T-helper 1 cell (primary cell): ENCODE measurements at places on chromosomes 11 and 22.

DNA sequence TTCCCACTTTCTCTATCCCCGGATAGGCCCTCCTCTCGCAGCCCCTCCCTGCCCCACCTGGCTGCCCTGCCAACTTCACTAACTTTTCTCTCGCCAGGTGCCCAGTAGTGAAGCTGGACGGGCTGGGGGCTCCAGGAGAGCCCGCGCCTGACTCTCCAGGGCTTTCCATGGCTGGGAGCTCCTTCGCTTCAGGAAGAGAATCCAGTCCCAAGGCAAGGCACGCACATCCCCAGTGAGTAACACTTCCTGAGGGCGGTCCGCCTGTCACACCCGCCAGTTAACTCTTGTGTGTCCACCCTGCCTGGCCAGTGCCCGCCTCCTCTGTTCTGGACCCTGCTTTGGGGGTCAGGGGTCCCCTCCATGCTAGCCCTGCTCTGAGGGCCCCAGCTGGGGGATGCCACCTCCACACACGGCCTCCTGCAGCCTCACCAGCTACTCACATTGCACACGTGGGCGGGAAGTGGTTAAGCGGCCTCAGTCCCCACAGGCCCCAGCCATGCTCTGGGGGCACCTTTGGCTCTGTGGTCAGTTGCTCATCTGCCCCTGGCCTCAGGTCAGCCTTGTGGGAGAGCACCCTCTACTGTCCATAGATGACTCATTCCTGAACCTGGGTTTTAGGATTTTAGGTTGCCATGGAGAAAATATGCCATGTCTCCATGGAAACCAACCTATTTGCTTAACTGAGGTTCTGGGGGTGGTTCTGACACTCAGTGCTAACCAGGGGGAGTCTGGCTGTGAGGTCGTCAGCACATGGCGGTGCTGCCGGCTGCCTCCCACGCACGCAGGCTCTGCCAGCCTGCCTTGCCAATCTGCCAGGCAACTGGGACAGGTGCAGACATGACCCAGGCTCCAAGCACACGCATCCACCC, at the start of gene RIN1:
TSS of gene RIN1 (minus strand) at position 201 of the 869 bp plus-strand sequence. CDS start at position 169, 32 bp downstream.
- no peak for DNase-seq

DNA sequence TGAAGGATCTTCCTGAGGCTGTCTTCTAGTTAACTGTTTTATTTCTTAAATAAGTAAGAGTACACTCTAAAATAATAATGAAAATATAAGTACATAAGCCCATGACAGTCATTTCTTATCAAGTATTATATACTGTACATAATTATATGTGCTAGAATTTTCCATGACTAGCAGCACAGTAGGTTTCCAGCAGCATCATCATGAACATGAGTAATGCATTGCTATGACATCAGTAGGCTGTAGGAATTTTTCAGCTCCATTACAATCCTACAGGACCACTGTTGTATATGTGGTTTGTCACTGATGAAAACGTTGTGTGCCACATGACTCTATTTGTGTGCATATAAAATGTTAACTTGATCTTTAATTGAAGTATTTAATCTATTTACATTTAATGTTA, 22.0 kb downstream of the ZNF202 start:
- DNase-seq = no peak

GRCh38 chr11:70142221-70142875, 60.7 kb upstream of the FADD start:
- no peak for DNase-seq

DNA sequence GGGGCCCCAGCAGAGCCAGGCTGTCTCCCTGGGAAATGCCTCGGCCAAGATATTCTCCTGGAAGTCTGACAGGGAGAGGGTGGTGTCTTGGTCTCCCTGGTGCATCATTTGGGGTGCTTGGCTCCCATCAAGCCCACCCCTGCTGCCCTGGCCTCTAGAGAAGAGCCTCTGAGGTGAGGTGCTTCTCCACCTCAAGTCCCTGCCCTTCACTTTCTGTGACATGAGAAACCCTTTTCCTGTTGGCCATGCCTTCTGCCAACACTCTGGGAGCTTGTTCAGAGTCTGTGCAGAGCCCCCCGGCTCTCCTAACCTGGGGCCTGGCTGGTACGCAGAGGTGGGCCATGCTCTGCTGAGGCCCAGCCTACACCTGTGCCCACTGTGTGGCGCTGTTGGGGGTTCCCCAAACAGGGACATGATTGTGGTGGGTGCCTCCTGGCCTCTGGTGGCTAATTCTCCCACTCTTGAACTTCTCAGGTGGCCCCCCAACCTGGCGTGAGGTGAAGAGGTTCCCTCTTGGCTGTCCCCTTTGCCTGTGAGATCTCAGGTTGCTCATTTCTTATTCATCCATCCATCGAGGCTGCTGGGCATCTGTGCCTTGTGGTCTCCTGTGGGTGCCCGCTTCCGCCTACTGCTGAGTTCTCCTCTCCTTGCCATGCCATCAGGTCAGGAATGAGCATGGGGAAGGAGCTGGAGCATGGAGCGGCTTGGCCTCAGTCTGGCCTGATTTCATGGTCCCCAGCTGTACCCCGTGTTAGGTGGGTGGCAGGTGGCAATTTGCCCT, 19.2 kb upstream of the DGCR8 start:
- no peak for DNase-seq

DNA sequence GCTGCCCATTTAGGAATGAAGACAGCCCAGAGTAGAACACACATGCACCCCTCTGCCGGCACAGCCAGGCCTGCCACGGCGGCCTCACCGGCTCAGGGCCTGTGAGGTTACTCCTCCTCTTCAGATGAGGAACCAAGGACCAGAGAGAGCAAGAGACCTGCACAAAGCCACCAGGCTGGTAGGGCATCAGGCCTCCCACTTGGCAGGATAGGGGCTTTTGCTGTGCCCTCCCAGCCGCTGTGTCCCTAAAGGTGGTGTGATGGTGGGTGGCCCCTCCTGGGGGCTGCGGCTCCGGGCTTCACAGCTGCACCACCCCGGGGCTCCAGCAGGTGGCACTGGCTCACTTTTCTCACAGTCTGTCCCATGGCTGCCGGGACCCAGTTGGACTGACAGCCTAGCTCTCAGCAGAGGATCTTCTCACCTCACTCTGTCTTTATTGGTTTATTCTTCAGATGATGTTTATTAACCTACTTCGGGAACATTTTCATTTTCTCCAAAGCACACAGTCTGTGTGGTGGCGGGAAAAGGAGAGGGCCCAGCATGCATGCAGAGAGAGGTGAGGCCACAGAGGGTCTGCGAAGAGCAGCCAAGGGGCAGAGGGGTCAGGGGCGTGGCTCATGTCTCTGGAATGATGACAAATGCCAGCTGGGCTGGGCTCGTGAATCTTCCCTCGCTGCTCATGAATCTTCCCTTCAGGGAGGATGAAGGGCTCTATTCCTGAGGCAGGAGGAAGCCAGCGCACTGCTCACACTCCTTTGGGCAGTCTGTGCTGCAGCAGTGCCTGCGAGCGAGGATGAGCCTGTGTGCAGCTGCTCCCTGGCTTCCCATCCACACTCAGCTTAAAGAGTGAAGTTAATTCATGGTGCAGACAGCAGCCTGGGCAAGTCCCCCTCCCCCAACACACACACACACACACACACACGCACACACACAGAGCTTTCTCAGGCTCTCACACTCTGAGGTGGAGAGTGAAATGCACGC, 101.1 kb upstream of the PITPNB start:
- peak; percentile 53 for DNase-seq

DNA sequence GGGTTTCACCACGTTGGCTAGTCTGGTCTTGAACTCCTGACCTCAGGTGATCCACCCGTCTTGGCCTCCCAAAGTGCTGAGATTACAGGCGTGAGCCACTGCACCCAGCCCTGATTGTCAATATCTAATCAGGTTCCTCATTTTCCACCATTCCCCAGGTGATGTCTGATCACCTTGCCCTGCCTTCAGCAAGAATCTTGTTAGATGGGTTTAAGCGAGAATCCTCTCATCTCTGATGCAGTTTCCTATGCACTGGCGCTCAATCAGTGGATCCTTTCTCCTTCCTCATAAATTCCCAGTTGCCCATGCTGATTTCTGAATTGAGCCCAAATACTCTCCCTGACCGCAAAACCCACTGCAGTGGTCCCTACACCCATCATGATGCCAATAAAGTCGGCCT, 664 bp upstream of the ZC3H7B start:
- DNase-seq = no peak

- DNase-seq = no peak
These were observed 44.9 kb downstream of the OSBPL5 start for GRCh38 chr11:3120071-3120792.

- no peak for DNase-seq
These were observed 69.9 kb downstream of the FZD4 start for GRCh38 chr11:86885311-86885710.

DNA sequence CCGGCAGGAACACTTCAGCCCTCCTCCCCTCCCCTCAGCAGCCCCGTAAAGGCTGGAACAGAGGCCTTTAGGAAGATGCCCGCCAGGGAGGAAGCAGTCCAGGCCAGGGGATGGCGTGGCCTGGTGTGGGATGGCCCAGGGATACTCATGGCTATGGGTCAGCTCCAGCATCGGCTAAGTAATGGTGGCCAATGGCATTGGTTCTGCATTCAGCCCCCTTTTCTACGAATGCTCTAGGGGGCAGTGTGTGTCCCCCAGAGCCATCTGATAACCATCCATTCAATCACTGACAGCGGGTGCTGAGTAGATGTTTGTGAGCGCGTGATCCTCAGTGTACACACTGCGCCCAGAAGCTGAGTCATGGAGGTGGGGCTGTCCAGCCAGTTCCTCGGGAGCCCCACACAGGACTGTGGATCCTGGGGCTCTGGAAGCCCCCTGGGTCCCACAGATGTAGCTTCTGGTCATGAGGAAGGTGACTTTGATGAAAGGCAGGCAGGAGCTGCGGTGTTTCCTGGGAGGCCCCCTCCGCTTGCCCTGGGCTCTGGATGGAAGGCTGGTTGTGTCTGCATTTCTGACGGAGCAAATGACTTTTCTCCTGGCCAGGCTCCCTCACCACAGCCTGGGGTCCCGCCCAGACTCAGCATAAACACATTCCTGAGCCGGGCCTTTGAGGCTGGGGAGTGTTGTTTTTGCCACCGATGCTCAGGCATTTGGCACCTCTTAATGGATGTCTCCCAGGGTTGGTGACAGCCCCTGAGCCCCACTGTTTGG, 46.5 kb downstream of the FBLN1 start:
- DNase-seq = no peak

GRCh38 chr11:68973219-68973618, 7.6 kb downstream of the MRGPRD start:
- DNase-seq = no peak

DNA sequence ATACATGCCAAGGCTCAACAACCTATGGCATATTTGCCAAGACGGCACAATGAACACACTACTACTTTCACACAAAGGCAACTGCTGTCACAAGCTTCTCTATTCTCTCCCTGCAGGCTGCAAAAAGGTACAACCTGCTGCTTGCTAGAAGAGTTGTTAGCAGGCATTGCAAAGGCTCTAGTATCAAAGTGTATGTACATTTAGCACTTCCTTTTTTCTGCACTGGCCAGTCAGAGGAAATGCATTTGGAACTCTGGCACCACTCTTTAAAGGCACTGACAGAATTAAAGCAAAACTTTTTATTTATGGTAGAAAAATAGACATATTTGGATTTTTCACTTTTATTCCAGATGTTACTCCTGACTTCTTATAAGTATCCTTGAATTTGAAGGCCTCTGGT, 125.9 kb downstream of the CWF19L2 start:
- DNase-seq = no peak

DNA sequence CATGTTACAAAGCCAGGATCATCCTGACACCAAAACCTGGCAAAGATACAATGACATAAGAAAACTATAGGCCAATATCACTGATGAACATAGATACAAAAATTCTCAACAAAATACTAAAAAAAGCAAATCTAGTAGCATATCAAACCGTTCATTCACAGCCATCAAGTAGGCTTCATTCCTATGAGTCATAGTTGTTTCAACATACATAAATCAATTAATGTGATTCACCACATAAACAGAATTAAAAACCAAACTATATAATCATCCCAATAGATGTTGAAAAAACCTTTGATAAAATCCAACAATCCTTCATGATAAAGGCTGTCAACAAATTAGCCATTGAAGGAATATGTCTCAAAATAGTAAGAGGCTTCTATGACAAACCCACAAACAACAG, 1007.2 kb upstream of the RAG2 start:
- DNase-seq = no peak

GRCh38 chr11:79363861-79364378, 76.9 kb downstream of the TENM4 start:
- DNase-seq = no peak

- no peak for DNase-seq
These were observed 593 bp downstream of the SSH3 start for GRCh38 chr11:67303835-67304411.

DNA sequence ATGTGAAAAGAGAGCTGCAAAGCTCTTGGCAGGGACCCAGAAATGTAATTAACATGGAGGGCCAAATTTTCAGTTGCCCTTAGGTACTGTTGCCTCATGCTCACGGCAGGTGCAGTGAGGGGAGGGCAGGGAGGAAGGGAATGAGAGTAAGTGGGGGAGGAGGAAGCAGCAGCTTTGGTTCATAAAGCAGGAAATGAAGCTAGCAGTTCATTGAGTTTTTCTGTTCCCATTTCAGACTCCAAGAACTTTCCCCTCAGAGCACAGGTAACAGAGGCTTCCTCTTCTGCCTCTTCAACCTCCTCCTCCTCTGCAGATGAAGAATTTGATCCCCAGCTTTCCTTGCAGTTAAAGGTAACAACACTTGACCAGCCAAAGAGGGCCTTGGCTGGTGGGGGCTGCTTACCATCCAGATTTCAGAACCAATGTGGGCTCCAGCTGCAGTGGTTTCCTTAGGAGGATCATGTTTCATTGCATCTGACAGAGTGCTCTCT, 57.9 kb upstream of the PARVA start:
- DNase-seq = no peak

DNA sequence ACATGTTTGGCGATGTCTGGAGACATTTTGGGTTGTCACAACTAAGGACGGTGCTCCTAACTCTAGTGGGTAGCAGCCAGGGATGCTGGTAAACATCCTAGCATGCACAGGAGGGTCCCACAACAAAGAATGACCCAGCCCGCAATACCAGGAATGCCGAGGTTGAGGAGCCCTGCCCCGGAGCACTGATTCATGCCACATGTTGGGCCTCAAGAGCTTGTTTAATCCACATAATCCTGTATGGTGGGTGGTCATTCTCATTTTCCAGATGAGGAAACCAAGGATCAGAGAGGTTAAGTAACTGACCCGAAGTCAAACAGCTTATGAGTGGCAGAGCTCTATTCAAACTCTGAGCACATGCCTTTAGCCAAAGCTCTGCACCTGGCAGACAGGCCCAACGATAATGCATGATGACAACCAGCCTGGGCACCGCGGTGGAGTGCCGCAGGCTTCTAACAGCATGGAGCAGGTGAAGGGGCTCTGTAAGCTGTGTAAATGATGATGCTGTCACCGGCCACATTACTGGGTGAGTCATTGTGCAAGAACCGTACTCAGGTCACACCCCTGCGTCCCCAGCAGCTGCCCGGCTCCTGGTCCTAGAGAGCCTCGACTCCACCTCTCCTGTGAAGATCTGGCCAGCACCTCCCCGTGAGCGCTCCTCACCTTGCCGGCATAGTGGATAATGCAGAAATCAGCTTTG, 58.6 kb downstream of the APOL1 start:
- no peak for DNase-seq
